ENCODE measurements at places on chromosomes 5 and 9. TPM values are rescaled to one million over a fixed set of nuclear protein-coding genes. Genes with fewer than 3 reads are reported as not detected.

The FOXD4L4 gene
- not detected for total RNA-seq

The OBP2B gene
- not detected for total RNA-seq

The ADCY2 gene
- 0.67 TPM for total RNA-seq

The KLHL3 gene
- total RNA-seq = 4.4 TPM

The PSAT1 gene
- 28.5 TPM for total RNA-seq

Data from colonic mucosa (tissue), 4 donors.